ENCODE measurements at places on chromosomes 5 and 9.

DNA sequence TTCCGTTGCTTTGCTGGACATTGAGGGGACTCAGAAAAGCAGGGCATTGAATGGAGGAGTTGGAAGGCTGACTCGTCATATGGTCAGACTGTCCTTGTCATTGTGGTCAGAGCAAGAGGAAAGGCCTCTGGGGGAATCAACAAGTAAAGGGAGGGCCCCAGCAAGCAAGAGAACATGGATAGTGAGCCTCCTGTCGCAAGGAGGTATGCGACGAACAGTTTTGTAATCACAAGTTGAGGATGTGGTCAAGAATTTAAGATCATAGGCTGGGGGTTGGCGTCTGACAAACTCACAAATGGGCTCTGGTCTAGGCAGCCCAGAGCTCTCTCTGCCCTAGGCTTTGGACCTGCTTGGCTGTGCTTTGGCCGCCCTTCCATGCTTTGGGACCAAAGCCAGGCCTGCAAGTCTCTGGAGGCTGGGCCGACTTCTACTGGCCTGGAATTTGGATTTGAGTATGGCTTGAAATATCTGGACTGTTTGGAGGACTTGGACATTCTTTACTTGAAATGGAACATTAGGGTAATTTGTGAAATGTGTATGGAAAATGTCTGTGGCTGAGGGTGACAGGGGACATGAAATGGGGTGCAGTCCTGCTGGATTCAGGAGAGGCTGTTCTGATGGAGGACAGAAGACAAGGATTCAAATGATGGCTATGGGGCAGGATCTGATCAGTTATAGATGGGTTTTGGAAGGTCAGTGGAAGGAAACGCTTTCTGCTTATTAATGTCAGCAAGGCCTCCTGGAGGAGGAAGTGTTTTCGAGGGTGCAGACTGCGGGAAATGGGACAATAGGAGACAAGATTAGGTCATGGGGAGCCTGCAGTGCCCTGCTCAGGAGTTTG is 19.2 kb upstream of the NDST1 start:
- DNase-seq: no peak

- no peak for DNase-seq
These were observed 18.5 kb downstream of the LHX3 start for GRCh38 chr9:136186386-136186785.

DNA sequence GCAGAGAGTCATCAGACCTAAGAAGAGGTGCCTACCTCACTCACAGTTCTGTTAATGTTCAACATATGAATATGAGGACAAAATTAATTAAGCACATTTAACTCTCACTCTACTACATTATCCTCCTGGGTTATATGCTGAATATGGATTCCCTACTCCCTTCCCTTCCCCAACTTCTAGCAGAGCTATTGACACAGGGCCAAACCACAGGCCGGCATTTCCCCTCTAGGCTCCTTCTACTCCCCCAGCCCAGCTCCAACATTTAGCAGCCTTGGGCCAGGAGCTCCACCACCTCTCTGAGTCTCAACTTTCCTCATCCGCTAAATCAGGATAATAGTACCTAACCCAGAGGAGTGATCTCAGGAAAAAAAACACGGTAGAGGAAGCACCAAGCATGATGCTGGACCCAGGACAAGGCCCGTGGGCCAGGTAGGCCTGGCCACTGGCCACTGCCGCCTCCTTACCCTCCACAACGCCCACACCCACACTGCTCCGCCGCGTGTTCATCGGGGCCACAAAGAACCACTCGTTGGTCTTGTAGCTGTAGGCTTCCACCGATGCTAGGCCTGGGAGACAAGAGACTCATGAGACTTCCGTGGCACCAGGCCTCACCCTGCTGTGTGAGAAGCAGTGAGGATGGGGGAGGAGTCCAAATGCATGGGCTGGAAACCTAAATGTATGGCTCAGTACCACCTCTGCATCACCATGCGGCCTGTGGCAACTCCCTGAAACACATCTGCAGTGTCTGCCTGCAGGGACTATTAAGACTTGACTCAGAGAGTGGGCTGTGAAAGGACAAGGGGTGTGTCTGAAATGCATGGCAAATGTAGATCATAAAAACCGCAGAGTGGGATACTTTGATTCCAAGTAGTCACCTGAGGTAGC is 98.8 kb downstream of the KLHL3 start:
- DNase-seq: no peak

GRCh38 chr9:33453286-33453860 is 6.0 kb upstream of the AQP3 start:
- DNase-seq: no peak

DNA sequence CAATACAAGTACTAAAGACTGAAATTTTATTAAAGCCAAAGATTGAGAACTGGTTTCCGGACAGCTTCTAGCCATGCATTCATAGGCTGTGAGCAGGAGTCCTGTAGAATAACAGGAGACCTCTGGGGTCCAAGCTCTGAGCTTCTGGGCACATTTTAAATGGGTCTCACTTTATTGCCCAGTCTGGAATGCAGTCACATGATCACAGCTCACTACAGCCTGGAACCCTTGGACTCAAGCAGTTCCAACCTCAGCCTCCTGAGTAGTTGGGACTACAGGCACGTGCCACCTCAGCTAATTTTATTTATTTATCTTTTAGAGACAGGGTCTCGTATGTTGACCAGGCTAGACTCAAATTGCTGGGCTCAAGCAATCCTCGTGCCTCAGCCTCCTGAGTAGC is 15.4 kb downstream of the CDKN2AIPNL start:
- DNase-seq: no peak

DNA sequence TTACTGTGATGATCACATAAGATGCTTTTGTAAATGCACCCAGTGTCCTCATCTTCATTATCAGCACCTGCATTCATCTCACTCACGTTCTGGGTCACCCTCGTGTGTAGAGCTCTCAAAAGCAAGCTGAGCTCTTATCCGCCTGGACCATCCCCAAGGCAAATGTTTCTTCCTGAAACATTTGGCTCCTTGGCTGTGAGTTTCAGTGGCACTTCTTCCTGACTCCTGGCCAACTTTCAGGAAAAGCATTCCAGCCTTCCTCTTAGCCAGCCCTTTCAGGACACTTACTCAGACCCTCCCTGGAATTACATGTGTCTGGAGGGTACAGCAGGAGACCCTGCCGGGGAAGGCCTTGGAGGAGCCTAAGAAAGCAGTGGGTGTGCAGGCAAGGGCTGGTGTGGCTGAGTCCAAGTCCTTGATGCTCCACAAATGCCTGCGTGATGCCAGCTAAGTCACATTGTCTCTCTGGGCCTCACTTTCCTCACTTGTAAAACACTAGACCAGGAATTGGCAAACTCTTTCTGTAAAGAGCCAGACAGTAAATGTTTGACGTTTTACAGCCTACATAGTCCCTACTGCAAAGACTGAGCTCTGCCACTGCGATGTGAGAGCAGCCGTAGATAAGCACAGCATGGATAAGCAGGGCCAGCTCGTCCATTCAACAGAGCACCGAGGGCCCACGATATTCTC is 72.1 kb downstream of the PDE6A start:
- no peak for DNase-seq

- no peak for DNase-seq
These were observed 134.0 kb downstream of the ISOC1 start for GRCh38 chr5:129228577-129228976.

DNA sequence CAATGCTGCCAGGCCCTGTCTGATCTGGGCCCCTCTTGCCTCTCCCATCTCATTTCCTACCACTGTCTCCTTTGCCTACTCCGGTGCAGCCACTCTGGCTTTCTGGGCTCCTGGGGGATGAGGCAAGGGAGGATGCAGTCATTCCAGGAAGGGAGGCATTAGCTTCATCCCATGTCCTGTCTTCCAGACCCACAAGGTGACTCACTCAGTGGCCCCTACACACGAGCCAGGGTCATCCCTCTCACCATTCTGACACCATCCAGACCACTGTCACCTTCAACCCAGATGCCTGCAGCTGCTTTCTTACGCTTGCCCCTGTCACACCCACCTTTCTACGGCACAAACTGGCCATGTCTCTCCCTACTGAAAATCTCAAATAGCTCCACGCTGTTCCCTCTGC is 19.1 kb downstream of the ACSL6 start:
- no peak for DNase-seq

- DNase-seq: no peak
These were observed 124.9 kb upstream of the RUSC2 start for GRCh38 chr9:35364817-35365585.

DNA sequence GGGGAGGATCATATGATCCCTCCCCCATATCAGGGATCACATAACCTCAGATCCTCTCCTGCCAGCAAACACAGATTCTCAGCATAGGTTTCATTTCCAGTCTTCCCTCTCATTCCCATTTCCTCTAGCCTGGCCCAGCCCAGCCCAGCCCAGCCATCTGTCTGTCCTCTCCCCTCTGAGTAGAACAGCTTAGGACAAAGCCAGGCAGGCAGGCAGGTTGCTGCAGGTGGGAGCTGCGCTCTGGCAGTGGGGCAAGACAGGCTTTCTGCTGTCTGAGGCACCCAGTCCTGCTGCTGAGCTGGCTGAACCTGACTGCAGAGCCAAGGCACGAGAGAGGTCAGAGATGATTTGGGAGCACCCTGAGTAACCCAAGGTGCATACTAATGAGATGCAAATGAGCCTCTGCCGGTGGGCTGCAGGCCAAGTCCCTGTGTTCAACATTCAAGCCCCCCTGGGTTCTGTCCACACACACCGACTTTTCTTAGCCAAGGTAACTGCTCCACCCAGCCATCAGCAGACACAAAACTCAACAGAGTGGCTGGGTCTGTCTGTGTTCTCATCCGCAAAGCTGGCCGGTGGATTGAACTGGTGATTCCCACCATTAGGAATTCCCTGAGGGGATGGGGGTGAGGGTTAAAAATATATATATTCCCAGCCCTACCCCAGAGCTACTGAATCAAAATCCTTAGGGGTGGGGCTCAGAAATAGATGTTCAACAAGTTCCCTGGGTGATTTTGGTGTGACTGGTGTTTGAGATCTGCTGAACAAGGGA is 9.1 kb downstream of the FAT2 start:
- no peak for DNase-seq

DNA sequence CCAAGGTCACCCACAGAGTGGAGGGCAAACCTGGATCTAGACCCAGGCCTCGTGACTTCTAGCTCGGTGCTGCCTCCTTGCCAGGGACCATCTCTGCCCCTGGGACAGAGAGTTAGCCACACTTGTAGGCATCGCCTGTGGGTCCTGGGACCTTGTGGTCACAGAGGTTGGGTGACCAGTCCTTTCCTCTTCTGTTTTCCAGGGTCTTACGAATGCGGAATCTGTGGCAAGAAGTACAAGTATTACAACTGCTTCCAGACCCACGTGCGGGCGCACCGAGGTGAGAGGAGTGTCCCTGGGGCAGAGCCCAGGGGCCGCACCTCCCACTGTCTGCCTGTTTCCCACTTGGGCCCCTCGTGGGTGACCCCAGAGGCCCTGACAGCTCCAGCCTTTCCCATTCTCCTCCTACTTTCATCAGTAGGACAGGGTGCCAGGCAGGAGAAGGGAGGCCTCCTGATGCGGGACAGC is 76.3 kb downstream of the AMBP start:
- DNase-seq: no peak

DNA sequence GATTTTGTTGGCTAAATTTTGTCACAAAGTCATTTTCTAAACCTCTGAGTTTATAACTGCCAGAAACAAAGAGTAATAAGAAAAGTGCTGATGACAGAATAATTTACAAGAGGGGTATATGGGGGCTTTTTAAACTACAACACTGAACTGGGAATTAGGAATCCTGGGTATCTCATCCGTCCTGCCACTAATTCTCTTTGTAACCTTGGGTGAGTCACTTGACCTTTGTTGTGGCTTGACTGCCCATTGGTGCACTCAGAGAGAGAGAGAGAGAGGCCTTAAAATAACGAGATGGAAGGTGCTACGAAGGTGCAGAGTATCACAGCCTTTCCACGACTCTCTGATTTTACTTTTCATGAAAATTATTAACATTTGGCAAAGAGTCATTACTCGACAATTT is 130.3 kb upstream of the CNTLN start:
- DNase-seq: no peak

DNA sequence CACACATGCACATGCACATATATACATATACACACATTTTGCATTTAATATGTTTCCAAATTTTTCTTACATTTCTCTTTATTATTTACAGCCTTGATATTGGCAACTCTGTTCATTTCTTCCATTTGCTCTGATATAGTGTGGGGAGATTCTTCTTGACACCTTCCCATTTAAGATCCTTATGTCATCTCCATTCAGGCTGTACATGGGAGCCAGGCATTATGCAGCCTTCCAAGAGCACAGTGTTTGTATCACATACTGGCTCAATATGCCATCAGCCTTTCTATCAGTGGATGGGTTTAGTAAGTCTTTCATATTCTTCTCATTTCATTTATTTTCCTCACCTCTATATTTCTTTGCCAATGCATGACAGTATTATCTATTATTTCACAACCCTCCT is 372.3 kb upstream of the FTMT start:
- DNase-seq: no peak

DNA sequence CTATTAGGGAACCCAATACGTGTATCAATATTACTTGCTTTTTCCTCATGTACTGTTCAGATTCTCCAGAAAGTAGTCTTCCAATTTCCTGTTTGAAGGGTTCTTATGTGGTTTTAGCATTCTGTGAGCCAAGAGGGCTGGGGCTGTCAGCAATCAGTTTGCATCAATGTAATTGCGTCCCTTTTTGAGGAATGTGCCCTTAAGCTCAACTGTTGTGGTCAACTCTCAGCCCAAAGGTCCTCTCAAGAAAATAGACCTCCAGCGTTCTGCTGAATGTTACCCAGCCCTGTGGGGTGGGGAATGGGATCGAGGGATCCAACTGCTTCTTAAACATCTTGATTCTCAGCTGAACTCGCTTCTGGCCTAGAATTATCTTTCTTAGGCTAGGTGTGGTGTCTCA is 43.8 kb upstream of the CDK20 start:
- DNase-seq: no peak

DNA sequence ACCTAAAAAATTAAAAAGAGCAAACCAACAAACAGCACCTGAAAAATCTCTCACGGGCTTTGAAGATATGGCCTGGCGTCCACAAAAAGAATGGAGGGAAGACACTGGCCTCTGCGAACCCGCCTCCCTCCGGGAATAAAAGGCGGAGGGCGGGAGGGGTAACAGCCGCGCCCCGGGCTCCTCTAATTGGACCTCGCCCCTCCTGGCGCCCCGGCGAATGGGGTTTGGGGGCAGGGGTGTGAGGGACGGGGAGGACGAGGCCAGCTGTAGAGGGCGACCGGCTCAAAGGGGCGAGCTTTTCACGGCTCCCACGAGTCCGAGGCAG is 753 bp downstream of the FANCC start:
- DNase-seq: peak; percentile 83

DNA sequence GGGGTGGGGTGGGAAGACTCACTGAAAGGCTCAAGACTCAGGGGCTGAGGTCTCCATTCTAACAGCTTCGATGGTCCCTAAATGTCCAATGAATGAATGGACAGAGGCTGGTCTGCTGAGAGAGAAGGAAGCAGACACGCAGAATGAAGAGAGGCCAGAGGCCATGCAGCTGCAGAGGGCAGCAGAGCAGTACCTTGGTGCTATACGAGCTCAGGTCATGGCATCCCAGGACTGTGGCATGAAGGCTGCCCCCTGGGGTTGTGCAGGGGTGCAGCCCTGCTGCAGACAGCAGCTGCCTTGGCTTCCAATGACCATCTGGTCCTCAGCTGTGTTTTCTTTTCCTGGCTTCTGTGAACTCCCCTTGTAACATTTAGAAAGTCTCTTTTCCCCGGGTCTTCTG is 15.2 kb upstream of the CORO2A start:
- DNase-seq: no peak

All from NCI-H345 (cell line).